Anterior cingulate cortex (tissue), 58 donors: ENCODE measurements at places on chromosomes 13 and 19.

DNA sequence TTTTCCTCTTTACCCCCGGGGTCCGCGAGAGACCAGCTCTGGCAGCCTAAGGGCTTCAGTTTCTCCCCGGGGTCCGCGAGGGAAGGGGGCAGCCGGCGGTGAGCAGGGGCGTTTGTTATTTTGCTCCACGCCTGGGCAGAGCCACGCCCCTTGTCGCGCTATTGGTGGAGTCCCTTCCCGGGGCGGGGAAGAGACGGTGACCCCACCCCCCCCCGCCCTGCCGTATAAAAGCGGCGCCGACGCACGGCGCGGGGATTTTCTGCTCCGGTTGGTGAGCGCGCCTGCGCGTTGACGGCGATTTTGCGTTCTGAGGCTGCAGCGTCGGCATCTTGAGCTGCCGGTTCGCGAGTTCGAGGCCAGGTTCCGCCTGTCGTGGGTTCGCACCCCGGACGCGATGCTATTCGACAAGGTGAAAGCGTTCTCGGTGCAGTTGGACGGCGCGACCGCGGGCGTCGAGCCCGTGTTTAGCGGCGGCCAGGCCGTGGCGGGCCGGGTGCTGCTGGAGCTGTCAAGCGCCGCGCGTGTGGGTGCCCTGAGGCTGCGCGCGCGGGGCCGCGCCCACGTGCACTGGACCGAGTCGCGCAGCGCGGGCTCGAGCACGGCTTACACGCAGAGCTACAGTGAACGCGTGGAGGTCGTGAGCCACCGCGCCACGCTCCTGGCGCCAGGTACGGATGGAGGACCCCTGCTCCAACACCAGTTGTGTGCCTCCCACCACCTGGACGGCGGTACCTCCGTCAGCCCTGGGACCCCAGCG lies at the start of gene ARRDC2:
Gene ARRDC2 (plus strand): TSS at position 254 of the 757 bp plus-strand sequence. CDS start 141 bp downstream, at position 395.
- peak; percentile 93 for DNase-seq

- DNase-seq: no peak
These were observed 1.6 kb downstream of the PLEKHG2 start for GRCh38 chr19:39413911-39414608.

- DNase-seq: no peak
These were observed 436.7 kb downstream of the FGF9 start for GRCh38 chr13:22107549-22107948.

- no peak for DNase-seq
These were observed 654 bp downstream of the STAP2 start for GRCh38 chr19:4337906-4338440.

DNA sequence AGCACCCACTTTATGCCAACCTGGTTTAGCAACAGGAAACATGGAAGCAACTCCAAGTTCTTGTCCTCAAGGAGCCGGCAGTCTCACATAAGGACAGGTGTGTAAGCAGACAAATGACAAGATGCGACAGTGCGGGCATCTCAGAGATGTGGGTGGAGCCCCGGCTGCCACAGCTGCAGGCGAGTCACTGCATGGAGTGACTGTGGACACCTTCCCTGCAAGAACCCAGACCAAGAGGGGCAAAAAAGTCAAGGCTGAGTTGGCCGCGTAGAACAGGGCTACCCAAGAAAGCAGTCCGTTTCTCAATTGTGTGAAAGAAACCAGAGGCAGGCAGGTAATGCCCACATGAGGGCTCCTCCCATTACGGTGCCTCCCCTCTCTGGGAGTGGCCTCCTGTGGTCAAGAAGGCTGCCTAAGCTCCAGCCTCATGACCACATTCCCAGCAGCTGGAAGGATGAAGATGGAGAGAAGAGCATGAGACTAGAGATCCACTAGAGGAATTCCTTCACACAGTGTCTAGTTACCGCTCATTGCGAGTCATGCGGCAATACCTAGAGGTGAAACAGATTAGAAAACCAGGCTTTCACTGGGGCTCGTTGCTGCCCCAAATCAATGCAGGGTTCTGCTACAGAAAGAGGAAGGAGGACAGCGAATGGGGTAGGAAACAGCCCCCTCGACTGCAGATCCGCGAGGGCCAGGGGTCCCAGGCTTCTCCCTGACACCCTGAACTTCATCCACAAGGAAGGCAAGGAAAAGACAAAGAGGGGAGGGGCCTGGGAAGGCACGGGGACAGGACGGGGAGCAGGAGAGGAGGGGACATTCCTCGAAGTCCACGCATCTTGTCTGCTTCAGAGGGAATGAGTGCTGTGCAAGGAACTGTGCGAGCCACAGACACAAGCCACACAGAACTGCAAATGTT lies 80.2 kb downstream of the SPACA7 start:
- DNase-seq: no peak

GRCh38 chr19:687569-688166 lies 7.6 kb downstream of the PRSS57 start:
- no peak for DNase-seq

GRCh38 chr13:94169454-94170144 lies 309.9 kb downstream of the DCT start:
- no peak for DNase-seq

DNA sequence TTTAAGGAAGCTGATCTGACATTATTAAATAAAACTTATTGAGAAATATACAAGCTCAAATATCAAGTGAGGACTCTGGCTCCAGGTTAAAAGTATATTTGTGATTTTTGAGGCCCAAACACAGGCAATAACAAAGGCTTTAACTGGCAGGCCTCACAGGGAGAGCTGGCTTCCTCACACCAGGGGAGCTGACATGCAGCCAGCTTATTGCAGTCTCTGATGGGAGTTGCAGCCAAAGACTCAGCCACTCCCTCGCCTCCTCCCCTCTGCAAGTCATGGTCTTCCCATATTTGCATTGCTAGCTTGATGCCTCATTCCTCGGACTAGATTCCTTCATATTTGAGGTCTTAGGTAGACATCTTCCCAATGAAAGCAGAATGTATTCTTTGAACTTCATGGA lies 647.1 kb upstream of the SLITRK6 start:
- DNase-seq: peak; percentile 7

DNA sequence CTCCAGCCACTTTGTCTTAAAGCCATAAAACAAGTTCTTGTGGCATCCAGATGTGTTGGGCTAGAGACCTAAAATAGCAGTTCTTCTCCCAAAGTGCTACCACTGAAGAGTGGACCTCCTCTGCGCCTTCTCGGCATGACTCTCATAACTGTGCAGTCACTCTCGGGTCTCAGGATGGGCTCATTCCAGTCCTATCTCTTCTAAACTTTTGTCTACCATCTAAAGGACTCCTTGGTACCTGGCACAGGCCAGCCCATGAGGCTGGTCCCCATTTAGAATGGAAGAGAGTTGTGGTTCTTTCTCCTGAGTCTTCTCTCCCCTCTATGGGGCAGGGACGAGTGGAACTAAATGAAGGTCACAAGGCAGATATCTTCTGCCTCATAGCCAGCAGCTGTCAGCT lies 272.0 kb upstream of the TMTC4 start:
- DNase-seq: no peak

GRCh38 chr13:34914416-34914815 lies 27.7 kb upstream of the NBEA start:
- no peak for DNase-seq

DNA sequence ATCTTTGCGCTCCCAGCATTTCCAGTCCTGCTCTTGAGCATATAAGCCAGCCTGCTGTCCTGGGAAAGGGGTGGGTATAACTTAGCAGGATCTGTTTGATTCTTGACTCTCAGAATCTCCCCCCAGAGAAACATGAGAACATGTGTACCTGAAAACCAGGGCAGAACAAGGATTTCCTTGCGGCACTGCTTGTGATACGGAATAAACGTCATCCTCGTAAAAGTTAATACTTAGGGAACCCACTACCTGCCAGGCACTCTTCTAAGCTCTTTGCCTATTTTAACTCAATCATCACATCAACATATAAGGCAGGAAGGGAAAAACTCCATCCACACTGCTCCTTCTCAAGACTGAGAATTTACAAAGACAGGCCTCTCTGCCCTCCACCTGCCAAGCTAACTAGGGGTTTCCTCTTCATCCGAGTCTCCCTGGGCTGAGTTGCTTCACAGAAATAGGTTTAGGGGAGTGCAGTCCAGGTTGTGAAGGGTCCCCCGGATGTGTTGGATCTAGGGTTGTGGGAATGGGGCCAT lies 1.1 kb downstream of the ZNF653 start:
- DNase-seq: no peak

DNA sequence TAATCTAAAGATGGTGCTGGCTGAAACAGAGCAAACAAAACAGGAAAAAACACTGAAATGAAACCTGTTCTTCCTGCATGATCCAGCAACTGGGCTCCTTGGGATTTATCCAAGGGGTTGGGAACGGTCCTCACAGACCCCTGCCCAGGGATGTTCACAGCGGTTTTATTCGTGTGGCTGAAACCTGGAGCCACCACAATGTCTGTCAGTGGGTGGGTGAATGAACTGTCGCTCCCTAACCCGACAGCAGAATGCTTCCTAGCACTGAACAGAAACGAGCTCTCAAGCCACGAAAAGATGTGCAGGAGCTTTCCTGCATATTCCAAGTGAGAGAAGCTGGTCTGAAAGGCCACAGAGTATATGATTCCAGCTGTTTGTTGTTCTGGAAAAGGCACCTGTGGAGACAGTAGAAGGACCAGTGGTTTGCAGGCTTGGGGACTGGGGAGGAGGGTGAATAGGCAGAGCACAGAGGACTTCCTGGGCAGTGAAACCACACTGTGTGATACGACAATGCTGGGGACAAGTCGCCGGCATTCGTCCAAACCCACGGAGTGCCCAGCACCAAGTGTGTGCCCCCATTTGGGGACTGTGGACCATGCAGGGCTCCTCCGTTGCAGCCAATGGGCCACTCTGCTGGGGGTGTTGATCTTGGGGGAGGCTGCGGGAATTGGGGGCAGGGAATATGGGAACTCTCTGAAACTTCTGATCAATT lies 73.9 kb downstream of the TEX29 start:
- no peak for DNase-seq

DNA sequence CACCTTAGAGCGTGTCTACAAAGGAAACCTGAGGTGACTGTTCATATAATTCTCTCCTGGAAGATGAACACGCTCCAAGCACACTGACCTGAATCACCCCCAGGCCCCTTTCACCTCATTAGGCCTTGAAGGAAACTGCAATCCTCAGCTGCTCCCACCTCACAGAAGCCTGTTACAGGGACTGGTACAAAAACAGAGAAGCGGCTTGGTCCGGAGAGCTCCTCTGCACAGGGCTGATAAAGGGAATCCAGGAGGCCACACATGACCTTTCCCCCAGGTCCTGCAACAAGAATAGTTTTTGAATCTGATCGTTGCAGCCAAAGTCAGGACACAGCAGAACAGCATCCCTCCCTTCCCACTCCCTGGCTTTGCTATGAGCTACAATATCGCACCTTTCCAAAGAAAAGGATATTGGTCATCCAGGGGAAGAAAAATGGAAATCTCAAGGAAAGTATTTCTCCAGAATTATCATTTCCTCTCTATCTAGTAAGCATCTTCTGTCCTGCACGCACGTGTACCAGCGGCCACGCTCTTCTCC lies 666.7 kb downstream of the UQCRFS1 start:
- no peak for DNase-seq

DNA sequence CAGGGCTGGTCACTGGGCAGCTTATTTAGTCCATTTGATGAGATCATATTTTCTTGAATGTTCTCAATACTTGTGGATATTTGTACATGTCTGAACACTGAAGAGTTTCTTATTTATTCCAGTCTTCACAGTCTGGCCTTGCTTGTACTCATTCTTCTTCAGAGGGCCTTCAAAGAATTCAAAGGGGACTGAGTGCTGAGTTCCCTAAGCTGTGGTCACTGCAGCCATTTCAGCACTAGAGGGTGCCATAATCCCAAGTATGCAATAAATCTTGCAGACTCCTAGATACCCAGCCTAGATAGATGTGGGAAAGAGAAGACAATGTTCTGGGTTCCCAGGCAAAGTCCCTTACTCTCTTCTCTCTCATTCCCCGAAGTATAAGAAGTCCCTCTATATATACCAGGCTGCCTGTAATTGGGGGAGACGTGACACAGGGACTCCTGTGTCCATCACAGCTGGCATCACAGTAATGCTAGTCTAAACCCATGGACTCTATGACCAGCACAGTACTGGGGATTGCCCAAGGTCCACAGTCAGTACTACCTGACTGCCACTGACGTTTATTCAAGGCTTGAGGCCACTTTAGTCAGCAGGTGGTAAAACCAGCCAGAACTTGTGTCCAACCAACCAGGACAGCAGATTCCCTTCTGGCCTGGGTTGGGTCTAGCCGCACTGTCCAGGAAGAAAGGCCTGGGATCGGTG lies 8.9 kb upstream of the VN1R1 start:
- DNase-seq: no peak

GRCh38 chr13:31367410-31367809 lies 167.6 kb downstream of the B3GLCT start:
- DNase-seq: no peak

- DNase-seq: no peak
These were observed 122.1 kb upstream of the GPR12 start for GRCh38 chr13:26882731-26883130.

DNA sequence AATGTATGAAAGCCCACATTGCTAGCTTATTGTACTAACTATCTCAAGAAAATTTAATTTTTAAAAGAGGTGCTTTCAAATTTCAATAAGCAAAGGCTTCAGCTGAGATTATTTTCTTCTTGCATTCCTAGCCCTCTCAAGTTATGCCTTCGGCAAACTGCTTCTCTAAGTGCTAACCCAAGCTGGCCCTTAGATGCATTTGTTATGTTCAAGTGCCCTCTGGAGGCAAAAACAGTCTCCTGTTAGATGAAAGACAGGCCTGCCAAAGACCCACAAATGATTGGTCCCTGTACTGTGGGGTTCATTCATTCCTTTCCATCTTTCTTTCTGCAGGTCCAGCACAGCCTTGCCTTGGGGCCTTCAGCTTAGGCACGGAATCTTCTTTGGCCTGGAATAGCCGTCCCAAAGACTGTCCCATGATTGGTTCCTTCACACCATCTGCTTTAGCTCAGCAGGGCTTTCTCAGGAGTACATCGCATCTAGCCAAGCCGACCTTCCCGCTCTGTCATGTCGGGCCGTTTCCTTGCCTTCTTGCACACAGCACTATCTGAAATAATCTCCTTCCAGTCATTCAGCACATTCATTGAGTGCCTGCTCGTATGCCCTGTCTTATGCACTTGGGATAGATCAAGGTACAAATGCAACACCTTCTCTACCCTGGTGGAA lies 26.4 kb upstream of the TPTE2 start:
- DNase-seq: peak; percentile 7

- no peak for DNase-seq
These were observed 14.7 kb downstream of the HCN2 start for GRCh38 chr19:604355-604754.

- no peak for DNase-seq
These were observed 1.7 kb upstream of the ADM5 start for GRCh38 chr19:49687566-49688316.

GRCh38 chr13:27257648-27258253 lies 6.4 kb downstream of the RPL21 start:
- no peak for DNase-seq

DNA sequence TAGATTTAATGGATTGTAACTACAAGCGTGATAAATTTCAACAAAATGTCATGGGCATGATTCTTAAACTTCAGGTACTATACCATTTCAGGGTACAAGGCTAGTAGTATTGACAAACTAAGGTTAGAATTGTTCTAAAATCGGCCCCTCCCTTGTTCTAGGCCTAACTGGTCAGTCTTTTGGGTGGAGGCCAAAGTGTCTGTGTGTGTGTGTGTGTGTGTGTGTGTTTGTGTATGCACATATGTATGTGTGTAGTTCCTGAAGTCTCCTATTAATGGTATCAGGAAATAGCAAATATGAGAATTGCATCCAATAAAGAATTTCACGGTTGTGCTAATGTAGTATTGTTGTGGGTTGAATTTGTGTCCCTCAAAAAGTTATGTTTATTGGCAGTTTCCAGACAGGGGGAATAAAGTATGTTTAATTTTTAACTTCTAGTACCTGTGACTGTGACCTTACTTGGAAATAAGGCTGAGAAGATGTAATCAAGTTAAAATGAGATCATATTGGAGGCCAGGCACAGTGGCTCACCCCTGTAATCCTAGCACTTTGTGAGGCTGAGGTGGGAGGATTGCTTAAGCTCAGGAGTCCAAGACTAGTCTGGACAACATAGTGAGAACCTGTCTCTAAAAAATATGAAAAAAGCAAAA lies 119.2 kb downstream of the KLF5 start:
- DNase-seq: no peak
